ENCODE measurements at places on chromosomes 5 and 9.

- DNase-seq, result no peak
These were observed 13.2 kb downstream of the SPINK1 start for GRCh38 chr5:147818290-147818689.

DNA sequence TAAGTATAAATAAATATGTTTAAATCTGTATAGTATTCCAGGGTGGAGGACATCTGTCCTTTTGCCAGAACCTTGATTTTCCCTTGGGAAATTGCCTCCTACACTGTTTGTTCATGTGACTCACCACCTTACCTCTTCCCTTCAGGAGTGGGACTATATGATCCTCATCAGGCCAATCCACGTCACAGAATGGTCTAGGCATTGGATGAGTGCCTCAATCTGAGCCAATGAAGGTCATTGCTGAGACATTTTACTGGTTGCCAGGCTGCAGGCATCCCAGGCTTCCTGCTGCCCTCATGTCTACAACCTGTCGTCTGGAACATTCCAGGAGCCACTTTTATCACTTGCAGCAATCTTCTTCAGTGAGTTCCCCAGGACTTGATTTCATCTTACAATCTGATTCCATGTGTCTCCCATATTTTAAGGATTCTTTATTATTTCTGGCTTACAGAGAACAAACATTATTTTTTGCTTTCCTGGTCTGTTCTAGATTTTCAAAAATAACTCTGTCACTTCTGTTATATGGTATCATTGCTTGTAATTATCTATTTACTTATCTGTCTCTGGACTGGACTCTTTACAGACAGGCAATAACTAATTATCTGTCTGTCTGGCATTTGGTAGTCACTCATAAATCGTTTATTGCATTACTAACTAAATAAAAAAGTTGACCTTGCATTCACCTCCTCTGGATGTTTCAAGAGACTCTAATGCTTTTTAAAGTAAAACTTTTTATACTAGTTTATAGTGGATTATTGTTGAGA, 107.3 kb upstream of the APC start:
- DNase-seq, result no peak

DNA sequence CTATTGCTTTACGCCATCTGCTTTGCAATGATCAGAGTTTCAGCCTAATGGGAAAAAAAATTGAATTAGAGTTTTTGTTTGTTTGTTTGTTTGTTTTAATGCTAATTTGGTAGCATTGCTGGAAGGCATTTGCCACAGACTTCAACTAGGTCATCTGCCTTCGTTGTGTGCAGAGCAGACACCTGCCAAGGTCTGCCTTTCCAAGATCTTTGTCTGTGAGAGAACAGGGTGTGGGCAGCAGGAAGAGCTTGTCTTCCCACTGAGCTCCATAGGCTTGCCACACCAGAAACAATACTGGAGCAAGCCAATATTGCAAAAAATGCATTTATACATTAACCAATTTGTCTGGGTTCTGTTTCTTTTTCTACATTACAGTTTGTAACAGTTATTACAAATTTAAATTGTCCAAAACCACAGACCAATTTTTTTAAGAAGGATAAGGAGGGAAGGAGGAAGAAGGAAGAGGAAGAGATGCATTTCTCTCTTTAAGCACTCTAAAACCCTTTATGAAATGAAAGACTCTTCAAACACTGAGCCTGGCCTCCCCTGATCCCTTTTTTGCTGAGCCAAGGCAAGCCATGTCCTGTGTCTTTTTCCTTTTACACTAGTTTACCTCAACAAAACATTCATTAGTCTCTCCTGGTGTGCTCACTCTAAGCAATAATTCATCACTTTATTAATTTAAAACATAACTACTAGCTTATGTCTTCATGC, 210.5 kb downstream of the SNX18 start:
- no peak for DNase-seq

DNA sequence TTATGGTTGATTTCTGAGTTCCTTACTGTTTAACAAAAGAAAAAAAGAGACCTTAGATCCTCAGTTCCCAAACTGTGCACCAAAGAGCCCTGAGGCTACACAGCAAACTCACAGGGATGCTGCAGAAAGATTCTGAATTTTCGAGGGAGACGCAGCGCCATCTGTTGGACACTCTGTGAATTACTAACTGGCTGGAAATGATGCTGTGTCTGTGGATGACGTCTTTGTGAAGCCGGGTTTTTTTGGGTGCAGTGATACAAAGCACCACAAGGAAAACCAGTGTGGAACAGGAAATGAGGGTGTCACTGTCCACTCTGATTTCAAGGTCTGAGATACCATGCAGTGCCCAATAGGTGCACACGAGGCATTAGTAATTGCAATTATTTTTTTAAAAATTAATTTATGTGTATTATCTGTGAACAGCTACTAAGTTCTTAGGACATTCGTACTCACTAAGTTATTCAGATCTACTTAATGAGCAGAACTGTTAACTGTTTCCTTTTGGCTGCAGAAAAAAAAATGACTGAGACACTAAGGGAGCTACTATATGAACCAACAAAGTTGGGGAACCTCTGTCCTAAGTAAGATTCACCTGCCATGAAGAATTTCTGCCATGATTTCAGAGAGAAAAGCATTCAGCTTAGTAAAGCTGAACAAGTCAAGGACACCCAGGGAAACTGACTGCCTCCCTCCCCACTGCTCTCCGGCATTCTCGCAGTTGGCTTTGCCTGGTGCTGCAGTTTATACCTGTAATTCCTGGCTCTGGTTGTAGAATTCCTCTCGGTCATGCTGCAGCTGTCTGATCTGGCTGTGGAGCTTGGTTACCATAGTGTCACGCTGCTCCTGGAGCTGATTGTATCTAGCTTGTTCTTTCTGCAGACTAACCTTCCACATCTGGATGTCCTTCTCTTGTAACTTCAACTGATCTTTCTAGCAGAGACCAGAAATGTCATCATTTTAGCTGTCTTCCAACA, 23.4 kb downstream of the SPACA9 start:
- peak; percentile 47 for DNase-seq

GRCh38 chr9:16516891-16517290, 353.6 kb downstream of the BNC2 start:
- no peak for DNase-seq

DNA sequence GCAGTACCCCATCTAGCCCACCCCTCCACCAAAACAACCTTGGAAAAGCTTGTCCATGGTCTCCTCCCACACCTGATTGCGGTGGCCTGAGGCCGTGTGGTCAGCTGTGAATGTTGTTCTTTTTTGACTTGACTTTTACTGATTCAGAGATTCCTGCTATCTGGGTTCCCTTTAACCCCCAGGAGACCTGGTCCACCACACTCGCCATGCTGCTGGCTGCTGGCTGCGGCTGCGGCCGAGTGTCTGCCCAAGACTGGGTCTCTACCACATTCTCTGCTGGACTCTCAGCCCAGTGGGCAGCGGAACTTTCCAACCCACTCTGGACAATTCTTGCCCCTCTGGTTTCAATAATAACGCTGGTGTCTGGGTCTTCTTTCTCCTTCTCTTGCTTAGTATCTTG, 28.4 kb downstream of the FGF1 start:
- no peak for DNase-seq

GRCh38 chr9:134346840-134347583, 20.8 kb downstream of the RXRA start:
- DNase-seq, result no peak

- DNase-seq, result no peak
These were observed 33.2 kb downstream of the GRIN3A start for GRCh38 chr9:101705135-101705661.

DNA sequence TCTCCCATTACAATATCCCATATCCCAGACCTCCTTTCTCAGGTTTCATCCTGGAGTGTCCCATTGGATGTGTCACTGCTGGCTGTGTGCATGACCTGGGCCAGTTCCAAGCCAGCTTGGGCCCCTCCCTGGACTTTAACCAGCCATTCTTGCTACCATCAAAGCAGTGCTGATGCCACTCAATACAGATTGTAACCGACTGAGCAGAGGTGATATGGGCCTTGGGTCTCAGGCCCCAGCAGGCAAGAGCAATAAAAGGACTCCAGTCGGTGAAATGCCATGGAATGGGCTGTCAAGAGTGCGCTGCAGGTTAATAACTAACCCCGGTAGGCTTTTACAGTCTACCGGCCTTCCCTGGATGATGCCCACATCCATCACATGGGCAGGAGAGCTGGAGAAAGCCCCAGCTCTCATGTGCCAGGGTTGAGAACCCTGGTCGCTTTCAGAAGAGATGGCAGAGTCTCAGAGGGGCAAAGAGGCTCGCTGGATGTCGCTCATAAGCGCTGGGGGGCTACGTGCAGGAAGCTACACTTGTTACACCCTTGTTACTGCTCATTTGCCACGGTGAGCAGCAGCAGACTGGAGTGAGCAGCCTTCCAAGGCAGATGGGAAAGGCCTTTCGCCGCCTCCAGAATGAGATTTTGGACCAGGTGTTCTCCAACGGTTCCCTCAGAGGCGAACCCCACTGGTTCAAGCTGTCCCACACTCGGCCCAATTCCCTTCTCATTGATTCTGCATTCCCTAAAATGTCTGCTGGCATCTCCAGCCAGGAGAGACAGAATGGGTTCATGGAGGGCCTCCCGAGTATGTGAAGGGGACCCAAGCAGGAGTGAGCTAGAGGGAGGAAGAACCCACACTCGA, 13.2 kb downstream of the EPB41L4B start:
- DNase-seq, result no peak

DNA sequence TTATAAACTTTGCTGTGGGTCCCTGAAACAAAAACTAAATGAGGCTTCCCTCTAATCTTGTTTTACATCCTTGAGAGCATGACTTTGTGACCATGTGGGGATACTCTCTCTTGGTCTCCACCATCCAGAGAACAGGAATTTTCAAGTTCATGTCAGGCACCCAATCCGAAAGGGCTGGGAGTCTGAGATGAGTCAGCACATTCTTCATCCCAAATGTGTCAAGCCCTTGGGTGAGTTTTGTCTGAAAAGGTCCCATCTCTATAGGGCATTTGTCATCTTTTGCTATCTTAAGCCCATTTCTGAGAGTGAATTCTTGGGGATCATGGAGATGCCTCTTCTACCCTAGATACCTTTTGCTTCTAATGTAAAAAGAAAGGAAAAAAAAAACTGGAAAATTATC, 26.9 kb upstream of the RAPGEF6 start:
- no peak for DNase-seq

- no peak for DNase-seq
These were observed 44.5 kb upstream of the ZNF622 start for GRCh38 chr5:16510098-16510497.

GRCh38 chr5:31235381-31235780, 41.9 kb downstream of the CDH6 start:
- DNase-seq, result no peak

GRCh38 chr5:55324815-55325418, 17.1 kb downstream of the MTREX start:
- no peak for DNase-seq

DNA sequence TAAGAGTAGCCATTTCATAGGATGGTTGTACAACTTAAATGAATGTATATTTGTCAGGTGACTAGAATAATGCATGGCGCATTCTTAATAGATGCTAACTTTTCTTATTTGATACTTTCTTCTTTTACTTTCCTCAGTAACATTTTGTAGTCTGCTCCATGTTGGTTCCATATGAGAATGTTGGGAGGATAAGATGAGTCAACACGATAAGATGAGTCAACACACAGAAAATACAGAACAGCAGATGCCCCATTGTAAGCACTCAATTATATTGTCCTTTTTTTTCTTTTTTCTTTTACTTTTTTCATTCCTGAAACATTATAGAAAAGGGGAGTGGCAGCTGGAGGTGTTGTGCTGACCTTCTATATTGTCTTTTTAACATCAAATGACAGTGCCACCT, 92.3 kb upstream of the SPATA31C2 start:
- DNase-seq, result no peak

DNA sequence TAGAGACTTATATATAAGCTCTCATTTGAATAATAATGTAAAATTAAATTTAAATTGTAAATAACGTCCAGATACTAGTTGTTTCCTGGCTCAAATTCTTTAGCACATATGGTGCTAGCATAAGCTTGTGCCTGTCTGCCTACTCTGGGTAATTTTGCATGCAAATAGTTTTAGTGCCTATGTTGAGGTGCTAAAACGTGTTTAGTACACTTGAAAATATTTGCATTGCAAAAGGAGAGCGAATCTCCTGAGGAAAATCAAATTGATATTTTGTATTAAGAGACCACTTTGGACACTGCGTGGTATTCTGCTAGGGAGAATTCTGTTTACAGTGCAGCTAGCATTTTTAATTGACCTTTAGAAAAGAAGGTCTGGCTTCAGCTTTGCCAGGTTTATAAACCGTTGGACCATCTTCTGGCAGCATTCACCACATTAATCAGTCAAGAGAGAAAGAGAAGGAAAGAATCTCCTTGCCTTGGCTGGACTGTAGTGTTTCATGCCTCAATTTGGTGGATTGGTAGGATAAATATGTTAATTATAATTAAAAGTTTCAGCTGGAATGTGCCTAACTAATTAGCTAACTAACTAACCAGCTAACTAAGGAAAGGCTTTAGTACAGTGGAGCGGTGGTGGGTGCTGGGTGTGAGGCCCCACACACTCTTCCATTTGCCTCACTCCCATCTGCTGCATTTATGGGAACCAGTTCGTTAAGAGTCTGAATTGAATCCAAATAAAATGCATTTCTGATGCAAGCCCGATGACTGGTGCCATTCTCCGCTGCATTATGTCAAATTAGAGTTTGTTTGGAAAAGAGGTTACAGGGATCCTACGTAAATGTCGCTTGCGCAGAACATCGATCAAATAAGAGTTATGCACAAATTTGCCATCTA, 150.1 kb upstream of the MPDZ start:
- no peak for DNase-seq

DNA sequence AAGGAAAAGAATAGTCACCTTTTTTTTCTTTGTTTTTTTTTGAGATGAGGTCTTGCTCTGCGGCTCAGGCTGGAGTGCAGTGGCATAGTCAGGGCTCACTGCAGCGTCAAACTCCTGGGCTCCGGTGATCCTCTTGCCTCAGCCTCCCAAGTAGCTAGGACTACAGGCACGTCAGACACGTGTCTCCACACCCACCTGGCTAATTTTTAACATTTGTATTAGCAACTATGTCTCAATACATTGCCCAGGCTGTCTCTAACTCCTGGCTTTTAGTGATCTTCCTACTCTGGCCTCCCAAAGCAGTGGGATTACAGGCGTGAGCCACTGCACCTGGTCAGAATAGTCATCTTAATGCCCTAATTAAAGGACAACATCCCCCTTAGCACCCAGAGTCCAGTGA, 54.4 kb upstream of the CTSL start:
- no peak for DNase-seq

GRCh38 chr5:155274484-155274883, 260.9 kb downstream of the KIF4B start:
- no peak for DNase-seq

GRCh38 chr9:97059626-97060025, 20.7 kb upstream of the CTSV start:
- DNase-seq, result no peak

DNA sequence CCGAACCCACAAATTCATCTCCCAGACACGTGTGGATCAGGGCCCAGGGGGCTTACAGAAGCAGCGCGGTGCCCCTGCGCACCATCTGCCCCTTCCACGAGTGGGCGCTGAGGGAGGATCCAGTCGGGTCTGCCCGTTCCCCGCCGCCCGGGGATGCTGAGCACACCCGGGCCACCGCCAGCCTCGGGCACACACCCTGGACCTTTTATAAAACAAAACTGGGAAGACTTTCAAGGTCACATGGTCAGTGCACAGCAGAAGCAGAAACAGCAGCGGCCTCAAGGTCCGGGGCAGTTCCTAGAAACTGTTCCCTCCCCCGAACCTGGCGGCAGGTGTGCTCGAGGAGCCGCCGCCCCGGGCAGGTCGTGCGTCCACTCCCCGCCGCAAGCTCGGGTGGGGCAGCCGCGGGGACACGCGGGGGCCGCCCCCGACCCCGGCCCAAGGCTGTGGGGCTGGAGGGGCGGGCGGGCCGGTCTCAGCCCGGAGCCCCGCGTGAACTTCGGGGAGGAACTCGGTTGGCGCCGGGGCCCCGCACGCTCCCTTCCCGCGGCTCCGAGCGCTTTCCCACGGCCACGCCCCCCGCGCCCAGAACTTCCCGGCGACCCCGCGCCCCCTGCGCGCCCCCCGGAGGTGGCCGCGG, 633 bp upstream of the PPP1R26 start:
- no peak for DNase-seq

Data from stimulated activated CD4-positive, alpha-beta T cell treated with anti-CD3 and anti-CD28 coated beads, Interleukin-12 subunit alpha, Interleukin-12 subunit beta, amount 100 ng/mL, for 24 hours (primary cell).